Aorta (tissue), 5 donors: ENCODE measurements at places on chromosomes 6 and 20. TPM values are rescaled to one million over a fixed set of nuclear protein-coding genes. Genes with fewer than 3 reads are reported as not detected.
A peak's percentile ranks its signal among the peaks of the same experiment; 100 is the strongest.

DNA sequence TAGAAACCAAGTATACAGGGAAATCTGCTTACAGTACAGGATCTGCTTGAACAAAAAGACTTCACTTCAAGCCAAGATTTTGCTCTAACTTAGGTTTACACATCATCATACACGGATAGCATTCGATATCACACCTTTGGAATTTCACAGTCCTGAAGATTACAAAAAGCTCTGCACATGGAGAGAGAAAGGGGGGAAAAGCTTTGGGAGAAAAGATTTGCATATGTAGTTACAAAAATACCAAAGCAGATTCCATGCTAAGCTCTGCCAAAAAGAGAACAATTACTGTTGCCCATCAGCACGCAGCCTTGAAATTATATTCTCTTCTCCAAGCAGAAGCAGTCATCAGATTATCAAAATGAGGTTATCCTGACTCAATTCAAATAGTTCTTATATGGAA, 62.0 kb downstream of the HIVEP2 start:
- no peaks in the 10 kb centered on the region for H3K4me1 ChIP-seq
- no peak overlapping the region for H3K27ac ChIP-seq
- H3K4me3 ChIP-seq = no peak overlapping the region
- no peaks in the 10 kb centered on the region for H3K27me3 ChIP-seq
- DNase-seq = no peak
- H3K36me3 ChIP-seq = no peaks in the 10 kb centered on the region

DNA sequence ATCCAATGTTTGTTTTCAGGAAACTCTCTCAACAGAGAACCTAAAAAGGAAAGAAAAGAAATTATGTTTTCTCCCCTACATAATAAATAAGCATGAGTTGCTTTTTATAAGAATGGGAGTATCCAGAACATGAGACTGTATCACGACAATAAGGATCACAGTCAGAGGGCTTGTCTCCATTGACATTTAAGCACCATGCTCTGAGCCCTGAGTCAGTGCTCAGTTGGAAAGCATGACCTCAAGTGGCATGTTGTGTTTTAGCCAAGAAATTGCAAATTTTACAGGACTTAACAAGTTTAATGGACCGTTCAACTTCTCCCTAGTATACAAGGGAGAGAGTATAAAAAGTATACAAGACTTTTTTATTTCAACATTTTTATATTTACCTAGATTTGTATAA, 431.6 kb downstream of the GJA1 start:
- no peaks in the 10 kb centered on the region for H3K4me1 ChIP-seq
- H3K27me3 ChIP-seq = no peaks in the 10 kb centered on the region
- no peak for DNase-seq

Gene SCP2D1
- total RNA-seq = not detected

- H3K27ac ChIP-seq = no peak overlapping the region
- H3K36me3 ChIP-seq = no peaks in the 10 kb centered on the region
- no peak for DNase-seq
- peaks cover 5% of the 10 kb centered on the region for H3K4me1 ChIP-seq
- no peak overlapping the region for H3K4me3 ChIP-seq
Observed at GRCh38 chr6:111416529-111416928, 66.5 kb downstream of the REV3L start.

GRCh38 chr6:121760191-121760590, 324.7 kb downstream of the GJA1 start:
- H3K27me3 ChIP-seq = no peaks in the 10 kb centered on the region
- peaks cover 5% of the 10 kb centered on the region for H3K4me1 ChIP-seq
- no peaks in the 10 kb centered on the region for H3K36me3 ChIP-seq
- H3K4me3 ChIP-seq = no peak overlapping the region
- no peak overlapping the region for H3K27ac ChIP-seq
- DNase-seq = no peak

Gene SUN5
- not detected for total RNA-seq

Gene TRIM38
- total RNA-seq = 24.8 TPM

GRCh38 chr20:57536771-57537724, 12.1 kb upstream of the CTCFL start:
- no peaks in the 10 kb centered on the region for H3K36me3 ChIP-seq
- DNase-seq = no peak

GRCh38 chr6:24004659-24005058, 121.4 kb upstream of the NRSN1 start:
- H3K4me3 ChIP-seq = no peak overlapping the region
- peak overlapping the region; percentile 77 for H3K27ac ChIP-seq
- H3K27me3 ChIP-seq = no peaks in the 10 kb centered on the region
- H3K36me3 ChIP-seq = no peaks in the 10 kb centered on the region
